Smooth muscle cell of bladder (primary cell): ENCODE measurements at places on chromosomes 12 and 14. TPM values are rescaled to one million over a fixed set of nuclear protein-coding genes. Genes with fewer than 3 reads are reported as not detected.

Gene MUCL1
- total RNA-seq = not detected in 2 replicates

Gene OXA1L
- 52.9 and 53.8 TPM in 2 replicates for total RNA-seq

Gene KLRF1
- 0.18 and 0.43 TPM in 2 replicates for total RNA-seq

Gene TMEM63C
- total RNA-seq = 0.65 and 0.71 TPM in 2 replicates

Gene KLRC4
- not detected in 2 replicates for total RNA-seq

Gene ARPC3
- total RNA-seq = 209 and 214 TPM in 2 replicates

Gene NOVA1
- total RNA-seq = 1.4 and 1.6 TPM in 2 replicates

Gene PPFIA2
- total RNA-seq = 0.85 and 2.2 TPM in 2 replicates

Gene LRRC43
- total RNA-seq = 1.00 and 2.6 TPM in 2 replicates

Gene RHEBL1
- total RNA-seq = 0.28 TPM in 1 of 2 replicates, not detected in the other

Gene NEUROD4
- not detected in 2 replicates for total RNA-seq

Gene HNF1A
- total RNA-seq = 0.09 TPM in 1 of 2 replicates, not detected in the other

Gene ATP23
- total RNA-seq = 8.7 and 12.0 TPM in 2 replicates

Gene TESPA1
- total RNA-seq = not detected in 2 replicates

Gene TPPP2
- total RNA-seq = not detected in 2 replicates

Gene KCNJ8
- total RNA-seq = 10.8 and 19.8 TPM in 2 replicates
